ENCODE measurements at places on chromosomes 5 and 9.

DNA sequence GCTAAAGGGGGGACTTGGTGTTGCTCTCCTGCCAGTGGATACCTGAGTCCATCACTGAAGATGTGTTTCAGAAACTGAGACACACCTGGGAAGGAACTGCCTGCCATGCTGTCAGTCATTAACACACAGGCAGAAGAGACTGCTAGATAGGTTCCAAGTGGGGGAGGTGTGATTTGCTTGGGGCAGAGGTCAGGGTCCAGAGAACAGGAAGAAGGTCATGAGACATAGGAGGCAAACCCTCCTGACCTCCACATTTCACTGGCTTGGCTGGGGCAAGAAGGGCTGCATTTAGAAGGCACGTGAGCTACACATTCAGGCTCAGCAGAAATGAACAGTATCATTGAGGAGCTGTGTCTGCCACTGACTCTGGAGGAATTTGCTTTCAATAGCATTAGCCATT is 215.8 kb downstream of the HSPA4 start:
- no peak for DNase-seq

DNA sequence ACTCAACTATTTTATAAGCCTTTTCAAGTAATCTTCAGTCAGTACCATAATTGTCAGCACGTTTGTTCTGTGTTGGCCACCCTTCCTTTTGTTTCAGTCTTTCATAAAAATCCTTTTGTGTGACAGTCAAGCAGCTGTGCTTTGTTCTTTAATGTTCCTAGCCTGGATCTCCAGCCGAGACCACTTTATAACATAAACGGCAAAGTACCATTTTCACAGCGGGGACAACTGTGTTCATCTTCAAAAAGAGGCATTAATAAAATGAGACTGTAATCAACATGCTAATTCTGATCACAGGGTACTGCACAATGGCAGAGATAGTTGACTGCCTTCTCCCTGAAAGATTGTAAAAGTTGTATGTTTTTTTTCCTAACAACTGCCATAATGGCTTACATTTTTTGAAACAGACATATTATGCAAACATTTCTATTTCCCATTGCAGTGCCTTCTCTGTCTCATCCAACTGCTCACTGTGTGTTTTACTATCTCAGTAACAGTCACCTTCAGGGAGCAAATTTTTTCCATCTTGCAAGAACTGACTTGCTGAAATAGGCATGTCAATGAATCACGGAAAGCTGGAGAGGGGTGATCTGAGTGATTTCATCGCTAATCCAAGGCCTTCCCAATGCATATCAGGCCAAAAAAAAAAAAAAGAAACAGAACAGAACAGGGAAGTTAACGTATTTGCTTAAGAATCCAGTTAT is 828.5 kb upstream of the DMAC1 start:
- no peak for DNase-seq

- DNase-seq = no peak
Observed at GRCh38 chr9:114038724-114039313, 39.3 kb downstream of the AMBP start.

GRCh38 chr5:138968601-138969000 is 93.5 kb upstream of the LRRTM2 start:
- no peak for DNase-seq

GRCh38 chr9:86077276-86077675 is 22.1 kb downstream of the GOLM1 start:
- no peak for DNase-seq

DNA sequence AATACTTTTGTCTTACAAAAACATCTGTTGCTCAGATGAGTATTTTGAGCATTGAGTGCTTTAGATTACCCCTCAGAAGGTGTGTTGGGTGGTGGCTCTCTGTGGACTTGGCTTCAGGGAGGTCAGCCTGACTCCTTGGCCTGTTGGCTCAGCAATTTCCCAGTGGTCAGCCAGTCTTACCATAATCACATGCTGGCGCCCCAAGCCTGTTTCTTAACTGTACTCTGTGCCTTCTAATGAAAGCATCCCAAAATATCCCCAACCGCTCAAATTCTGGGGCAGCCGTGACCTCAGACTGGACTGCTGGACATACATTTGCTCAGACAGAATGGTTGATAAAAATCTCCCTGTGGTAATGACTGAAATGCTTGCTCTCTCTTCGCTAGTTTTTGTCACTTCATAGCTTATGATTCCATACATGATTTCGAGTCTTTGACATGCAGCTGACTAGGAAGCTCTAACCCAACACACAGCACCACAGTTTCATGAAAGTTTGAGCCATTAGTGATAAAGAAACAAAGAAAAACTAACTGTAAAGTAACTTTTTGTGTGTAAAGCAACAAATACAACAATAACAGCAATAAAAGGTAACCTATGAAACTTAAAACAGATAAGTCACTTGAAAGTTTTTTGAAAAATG is 562.2 kb upstream of the MEF2C start:
- no peak for DNase-seq

- no peak for DNase-seq
Observed at GRCh38 chr9:110013064-110013463, 194.9 kb downstream of the C9orf152 start.

DNA sequence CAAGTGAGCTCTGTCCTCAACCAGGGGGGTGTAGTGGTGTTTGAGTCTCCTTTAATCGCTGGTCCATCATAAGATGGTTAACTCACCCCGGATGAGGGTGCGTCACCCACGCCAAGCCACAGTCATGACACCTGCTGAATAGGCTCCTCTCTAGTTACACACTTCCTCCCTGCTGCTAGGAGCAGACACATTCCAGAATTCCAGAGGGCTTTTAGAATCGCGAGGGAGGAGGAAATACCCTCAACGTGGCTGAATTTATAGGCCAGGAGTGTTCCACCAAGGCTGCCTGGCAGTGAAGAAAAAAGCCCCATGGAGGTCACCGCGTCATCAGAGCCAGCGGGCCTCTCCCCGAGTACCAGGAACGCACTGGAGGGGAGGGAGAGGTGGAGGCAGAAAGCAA is 5.1 kb downstream of the GLRX start:
- no peak for DNase-seq

DNA sequence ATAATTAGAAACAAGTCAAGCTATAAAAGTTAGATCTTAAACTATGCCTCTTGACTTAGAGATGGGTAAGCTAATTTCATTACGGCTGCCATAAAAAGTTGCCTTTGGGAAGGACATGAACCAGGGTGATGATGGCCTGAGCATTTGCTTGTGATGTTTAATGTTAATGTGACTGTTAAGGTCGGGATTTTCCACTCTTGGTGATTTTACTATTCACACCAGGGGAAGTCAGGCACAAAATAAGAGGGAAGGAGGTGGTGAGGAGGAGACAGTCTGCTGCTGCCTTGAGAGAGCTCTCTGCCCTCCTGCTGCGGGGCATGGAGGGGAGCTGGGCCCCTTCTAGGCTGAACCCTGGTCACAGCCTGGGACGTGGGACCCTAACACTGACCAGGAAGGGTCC is 34.4 kb downstream of the AHRR start:
- no peak for DNase-seq

DNA sequence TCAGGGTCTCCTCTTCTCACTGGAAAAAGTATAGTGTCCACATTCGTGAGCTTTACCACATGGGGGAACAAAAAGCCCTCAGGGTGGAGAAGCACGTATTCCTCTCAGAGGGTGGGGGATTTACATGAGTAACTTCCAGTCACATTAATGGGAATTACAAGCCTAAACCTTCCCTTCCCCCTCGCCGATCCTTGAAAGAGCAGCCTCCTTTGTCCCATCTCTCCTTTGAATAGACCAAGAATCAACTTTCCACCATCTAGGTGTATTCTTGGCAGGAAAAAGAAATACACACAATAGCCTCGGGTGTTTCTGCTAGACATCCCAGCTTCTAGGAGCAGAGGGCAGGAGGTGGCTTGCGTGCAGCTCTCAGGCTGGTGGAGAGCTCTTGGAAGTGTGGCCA is 144.4 kb downstream of the ZNF462 start:
- DNase-seq = no peak

DNA sequence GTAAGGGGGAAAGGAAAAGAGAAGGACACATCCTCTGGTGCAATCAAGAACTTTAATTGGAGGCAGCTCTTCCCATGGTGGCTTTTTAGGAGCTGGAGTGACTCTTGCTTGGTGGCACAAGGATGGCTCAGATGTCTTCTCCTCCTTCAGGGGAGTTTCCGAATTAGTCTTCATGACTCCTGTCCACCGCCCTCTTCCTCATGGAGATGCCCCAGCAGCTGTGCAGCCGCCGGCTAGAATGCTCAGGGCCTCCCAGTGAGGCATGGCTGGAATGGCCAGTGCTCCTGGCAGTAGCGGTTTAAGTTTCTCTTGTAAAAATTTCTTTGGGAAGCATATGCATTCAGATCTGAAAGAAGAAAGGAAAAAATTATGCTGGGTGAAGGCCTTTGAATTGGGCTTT is 8.8 kb upstream of the TEX53 start:
- no peak for DNase-seq

- no peak for DNase-seq
Observed at GRCh38 chr5:71830681-71831539, 111.8 kb downstream of the CARTPT start.

DNA sequence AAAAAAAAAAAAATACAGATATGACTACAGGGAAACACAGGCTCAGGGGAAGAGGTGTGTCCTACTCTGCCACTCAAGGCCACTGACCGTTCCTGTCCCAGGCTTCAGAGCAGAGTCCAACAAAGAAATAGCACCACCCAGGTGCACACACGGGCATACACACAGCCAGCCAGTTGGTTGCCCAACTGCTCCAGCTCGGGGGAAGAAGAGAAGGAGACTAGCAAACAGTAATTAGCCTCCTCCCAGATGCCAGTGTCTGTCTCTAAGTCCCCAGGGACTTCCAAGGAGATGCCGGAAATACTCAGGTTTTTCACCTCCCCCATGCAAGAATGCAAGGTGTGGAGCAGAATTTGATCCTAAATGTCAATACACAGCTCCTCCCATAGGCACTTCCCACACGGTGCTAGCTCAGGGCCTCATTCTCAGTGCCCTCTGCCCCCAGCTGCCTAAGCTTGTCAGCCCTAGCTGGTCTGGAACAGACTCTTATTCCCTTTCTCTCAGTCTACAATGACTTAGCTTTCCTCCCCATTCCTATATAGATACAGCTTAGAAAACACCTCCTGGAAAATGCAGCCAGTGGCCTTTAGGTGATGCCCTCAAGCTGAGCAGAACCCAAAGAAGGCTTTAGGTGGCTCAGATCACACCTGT is 1.7 kb downstream of the MYORG start:
- DNase-seq = no peak

DNA sequence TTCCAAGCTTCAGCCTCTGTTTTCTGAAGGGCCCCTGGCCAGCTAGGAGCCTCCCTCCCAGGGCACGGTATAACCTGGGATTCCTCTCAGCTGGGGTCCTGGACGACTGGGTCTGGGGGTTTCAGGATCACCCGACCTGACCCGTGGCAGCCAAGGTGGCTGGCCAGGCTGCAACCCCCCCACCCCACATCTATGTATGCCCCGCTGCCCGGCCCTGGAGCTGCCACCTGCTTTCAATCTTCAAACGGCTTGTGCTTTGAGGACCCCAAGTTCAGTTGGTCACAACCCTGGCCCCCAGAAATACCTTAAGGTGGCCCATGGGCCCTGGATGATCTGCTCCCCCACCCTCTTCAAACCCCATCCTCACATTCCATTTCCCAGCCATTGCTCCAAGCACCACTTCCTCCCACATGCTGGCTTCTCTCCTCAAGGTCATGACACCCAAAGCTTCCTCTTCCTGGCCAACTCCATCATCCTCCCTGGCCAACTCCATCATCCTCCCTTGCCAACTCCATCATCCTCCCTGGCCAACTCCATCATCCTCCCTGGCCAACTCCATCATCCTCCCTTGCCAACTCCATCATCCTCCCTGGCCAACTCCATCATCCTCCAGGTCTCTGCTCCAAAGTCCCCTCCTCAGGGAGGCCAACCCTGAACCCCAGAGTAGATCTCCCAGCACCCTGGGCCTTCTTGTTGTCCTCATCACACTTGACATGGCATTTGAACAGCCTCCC is 17.2 kb upstream of the TTLL11 start:
- DNase-seq = no peak

- no peak for DNase-seq
Observed at GRCh38 chr5:106634375-106634774, 1036.4 kb downstream of the EFNA5 start.

GRCh38 chr5:18465833-18466681 is 831.8 kb downstream of the TAF11L14 start:
- peak; percentile 29 for DNase-seq

GRCh38 chr5:132050136-132050535 is 10.3 kb upstream of the IL3 start:
- no peak for DNase-seq

DNA sequence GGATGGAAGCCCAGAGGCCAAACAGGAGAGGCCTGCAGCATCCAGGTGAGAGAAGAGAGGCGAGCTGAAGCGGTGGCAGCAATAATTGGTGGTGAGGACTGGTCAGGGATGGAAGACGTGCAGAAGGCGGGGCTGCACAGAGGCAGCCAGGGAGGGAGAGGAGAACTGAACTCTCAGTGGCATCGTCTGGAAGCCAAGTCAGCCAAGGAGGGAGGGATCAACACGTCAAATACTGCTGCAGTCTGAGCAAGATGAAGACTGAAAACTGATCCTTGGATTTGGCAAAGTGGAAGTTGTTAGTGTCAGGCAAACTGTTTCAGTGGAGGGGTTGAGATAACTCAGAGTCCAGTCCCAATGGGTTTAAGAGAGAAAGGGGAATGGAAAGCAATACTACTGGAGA is 145.4 kb downstream of the CDK5RAP2 start:
- no peak for DNase-seq

DNA sequence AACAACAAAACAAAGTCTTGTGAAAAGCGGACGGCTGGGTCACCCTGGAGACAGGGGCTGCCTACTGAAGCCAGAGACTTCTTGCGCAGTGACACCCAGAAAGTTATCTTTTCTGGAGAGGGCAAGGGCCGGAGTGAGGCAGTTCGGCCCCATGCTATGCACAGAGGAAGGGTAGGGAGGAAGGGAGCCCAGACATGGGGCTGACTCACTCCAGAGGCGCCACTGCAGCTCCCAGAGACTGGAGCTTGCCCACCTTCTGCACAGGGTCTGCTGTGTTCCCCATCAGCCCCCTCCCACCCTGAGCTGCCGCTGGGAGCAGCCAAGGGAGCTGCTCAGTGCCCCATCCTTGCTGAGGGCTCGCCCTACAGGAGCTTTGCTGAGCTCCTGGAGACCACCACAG is 13.3 kb downstream of the SLC6A3 start:
- DNase-seq = no peak

- DNase-seq = no peak
Observed at GRCh38 chr5:42989190-42989589, 50.9 kb downstream of the ANXA2R start.

- no peak for DNase-seq
Observed at GRCh38 chr9:98742325-98743280, 33.9 kb upstream of the GABBR2 start.

DNA sequence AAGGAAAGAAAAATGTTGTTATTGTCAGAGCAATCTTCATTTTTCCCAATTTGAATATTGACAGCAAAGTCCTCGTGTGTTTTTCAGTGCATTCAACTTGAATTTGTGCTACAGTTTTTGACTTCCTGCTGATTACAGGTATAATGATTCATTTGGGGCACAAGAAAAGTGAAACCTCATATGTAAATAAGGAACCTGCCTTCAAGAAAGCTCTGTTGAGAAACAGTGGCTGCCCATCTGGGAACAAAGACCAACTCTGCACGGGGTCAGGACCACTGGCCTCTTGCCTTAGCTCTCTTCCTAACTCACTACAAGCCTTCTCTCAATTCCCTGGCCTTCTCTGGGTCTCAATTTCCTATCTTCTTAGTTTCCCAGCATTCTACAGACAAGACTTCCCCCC is 21.0 kb downstream of the TIMD4 start:
- DNase-seq = no peak

Data from anterior cingulate cortex (tissue), 58 donors.